ENCODE measurements at places on chromosomes 5 and 9. TPM values are rescaled to one million over a fixed set of nuclear protein-coding genes. Genes with fewer than 3 reads are reported as not detected.

Gene PRUNE2
- 3.4 TPM for total RNA-seq

Gene C5orf47
- total RNA-seq, result under 0.01 TPM

- DNase-seq, result no peak
Observed at GRCh38 chr5:145951071-145951470, 14.7 kb downstream of the SH3RF2 start.

GRCh38 chr5:124480022-124480421, 266.4 kb downstream of the ZNF608 start:
- DNase-seq, result no peak

DNA sequence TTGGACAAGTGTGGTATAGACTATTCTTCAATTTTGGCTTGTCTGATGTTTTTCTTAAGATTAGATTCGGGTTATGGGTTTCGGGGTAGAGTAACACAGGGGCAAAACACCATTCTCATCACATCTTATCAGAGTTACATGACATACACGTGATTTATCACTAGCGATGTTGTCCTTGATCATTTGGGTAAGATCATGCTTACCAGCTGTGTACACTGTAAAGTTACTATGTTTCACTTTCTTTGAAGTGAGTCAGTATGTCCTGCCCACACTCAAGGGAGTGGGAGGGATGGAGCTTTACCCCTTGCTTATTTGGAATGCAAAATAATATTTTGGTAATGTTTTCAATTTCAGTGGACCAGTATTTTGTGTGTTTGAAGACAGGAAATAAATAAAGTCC, 101.8 kb upstream of the TAF11L2 start:
- DNase-seq, result no peak

GRCh38 chr9:26260238-26260637, 582.0 kb upstream of the TUSC1 start:
- no peak for DNase-seq

Gene SOHLH1
- not detected for total RNA-seq

Gene ECM2
- 1.3 TPM for total RNA-seq

DNA sequence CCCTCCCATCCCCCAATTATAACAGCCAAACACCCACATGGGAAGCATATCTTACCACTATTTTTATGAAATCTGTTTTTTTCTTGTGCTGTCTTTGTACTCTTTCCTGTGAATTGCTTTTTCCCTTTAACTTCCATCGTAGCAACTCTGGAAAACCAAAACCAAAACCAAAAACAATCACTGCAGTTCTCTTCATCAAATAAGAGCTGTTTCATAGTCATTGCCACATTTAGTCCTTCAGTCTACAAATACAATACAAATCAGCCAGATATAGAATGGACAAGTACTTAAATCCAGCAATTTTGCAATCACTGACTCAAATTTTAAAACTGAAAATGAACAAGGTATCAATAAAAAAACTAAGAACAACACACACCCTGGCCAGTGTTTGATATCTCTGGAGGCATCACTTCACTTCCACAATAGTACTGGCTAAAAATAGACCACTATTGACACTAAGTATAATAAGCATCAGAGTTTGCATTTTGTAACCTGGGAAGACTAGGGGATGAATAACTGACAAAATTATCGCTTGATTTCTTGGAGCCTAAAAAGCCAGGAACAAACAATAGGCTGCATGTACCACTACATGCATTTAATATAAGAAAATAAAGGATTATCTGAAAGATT, 5.4 kb downstream of the PUM3 start:
- DNase-seq, result no peak

GRCh38 chr5:93099902-93100347, 481.1 kb downstream of the NR2F1-AS1 start:
- DNase-seq, result no peak

- no peak for DNase-seq
Observed at GRCh38 chr9:137305060-137305797, 3.2 kb upstream of the NRARP start.
